B cell (primary cell): ENCODE measurements at places on chromosomes 11 and 22. TPM values are rescaled to one million over a fixed set of nuclear protein-coding genes. Genes with fewer than 3 reads are reported as not detected.

DNA sequence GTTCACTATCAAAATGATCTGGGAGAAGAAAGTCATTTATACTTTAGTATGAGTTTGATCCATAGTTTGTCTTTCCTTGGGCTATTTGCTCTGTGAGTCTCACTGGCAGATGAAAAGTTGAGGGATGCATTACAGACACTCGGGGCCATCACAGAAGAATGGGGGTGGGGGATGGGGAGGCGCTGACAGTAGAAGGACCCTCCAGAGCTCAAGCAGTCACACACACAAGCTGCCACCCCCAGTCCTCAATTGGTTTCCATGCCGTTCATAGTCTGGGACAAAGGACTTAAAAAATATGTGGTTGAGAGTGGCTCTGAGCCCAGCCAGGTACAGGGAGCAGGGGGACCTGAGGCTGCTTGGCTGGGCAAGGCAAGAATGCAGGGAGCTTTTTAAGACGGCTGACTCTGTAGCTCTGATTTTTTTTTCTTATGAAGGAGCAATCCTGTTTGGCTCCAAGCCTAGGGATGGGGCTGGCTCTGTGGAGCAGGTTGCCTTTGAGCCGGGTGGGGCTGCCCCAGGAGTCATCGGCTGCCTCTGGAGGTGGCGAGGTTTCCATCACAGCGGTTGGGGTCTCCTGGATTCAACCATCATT is 13.3 kb upstream of the ANO1 start:
- no peaks in the 10 kb centered on the region for H3K36me3 ChIP-seq
- H3K27me3 ChIP-seq: no peaks in the 10 kb centered on the region
- no peaks in the 10 kb centered on the region for H3K4me1 ChIP-seq
- no peak for DNase-seq
- H3K4me3 ChIP-seq: no peak overlapping the region
- no peak overlapping the region for H3K27ac ChIP-seq

DNA sequence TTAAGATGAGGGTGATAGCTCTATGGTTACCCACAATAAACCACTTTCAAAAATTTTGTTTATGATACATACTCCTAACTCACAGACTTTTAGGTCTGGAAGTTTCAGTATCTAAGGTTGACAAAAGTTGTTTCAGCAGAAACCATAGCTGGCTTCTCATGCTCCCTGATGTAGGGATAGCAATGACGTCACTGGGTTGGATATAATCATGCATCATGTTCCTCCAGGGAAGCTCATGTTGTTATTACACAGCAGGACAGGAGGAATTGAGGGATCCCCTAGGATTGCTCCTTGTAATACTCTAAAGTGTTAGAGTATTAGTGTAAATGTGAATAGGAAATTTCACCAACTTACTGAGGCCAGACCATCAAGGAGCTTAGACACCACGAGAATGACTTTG is 23.6 kb downstream of the APOL3 start:
- no peak overlapping the region for H3K4me3 ChIP-seq
- peaks cover 19% of the 10 kb centered on the region for H3K36me3 ChIP-seq
- no peak overlapping the region for H3K27ac ChIP-seq
- no peaks in the 10 kb centered on the region for H3K27me3 ChIP-seq
- DNase-seq: no peak

- H3K4me1 ChIP-seq: no peaks in the 10 kb centered on the region
- no peak for DNase-seq
- no peaks in the 10 kb centered on the region for H3K36me3 ChIP-seq
Measured at GRCh38 chr11:66878474-66878873, 21.6 kb downstream of the LRFN4 start.

The LRRC4C gene
- total RNA-seq: 0.57 TPM in 1 of 2 replicates, not detected in the other

The GSC2 gene
- total RNA-seq: not detected in 2 replicates
